ENCODE measurements at places on chromosomes 2 and 18. TPM values are rescaled to one million over a fixed set of nuclear protein-coding genes. Genes with fewer than 3 reads are reported as not detected.

Gene UGT1A4
- not detected for polyA plus RNA-seq

Gene MAL
- 352 TPM for polyA plus RNA-seq

GRCh38 chr2:62180975-62181374 lies 14.9 kb upstream of the B3GNT2 start:
- DNase-seq = no peak

- DNase-seq = no peak
Measured at GRCh38 chr2:134679745-134680144, 39.1 kb downstream of the TMEM163 start.

DNA sequence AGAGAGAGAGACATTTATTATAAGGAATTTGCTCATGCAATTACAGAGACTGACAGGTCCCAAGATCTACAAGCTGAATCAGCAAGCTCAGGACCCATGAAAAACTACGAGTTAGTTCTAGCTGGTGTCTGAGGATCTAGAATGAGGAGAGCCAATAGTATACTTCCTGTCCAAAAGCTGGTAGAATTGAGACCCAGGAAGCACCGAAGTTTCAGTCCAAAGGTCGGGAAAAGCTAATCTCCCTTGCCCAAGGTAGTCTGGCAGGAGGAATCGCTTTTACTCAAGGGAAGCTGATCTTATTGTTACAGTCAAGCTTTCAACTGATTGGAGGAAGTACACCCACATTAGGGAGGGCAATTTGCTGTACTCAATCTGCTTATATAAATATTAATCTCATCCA lies 389.6 kb downstream of the ADCYAP1 start:
- no peak for DNase-seq

DNA sequence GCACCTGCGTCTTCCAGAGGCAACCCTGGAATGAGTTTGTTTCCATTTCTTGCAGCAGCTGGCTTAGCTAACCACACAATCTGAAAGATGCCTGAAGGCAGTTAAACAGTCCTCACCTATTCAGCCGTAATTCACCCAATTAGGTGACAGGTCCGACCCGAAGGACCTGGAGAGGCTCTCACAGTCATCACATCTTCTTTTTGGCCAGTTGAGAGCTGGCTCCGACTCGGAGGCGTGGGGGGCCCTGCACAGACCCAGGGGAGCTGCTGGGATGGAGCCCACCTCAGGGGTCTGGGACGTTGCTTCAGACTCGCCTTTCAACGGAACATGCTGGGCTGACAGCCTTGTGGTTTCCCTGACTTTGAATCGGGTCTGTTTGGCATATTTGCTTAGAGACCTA lies 187.3 kb downstream of the RTP5 start:
- no peak for DNase-seq

DNA sequence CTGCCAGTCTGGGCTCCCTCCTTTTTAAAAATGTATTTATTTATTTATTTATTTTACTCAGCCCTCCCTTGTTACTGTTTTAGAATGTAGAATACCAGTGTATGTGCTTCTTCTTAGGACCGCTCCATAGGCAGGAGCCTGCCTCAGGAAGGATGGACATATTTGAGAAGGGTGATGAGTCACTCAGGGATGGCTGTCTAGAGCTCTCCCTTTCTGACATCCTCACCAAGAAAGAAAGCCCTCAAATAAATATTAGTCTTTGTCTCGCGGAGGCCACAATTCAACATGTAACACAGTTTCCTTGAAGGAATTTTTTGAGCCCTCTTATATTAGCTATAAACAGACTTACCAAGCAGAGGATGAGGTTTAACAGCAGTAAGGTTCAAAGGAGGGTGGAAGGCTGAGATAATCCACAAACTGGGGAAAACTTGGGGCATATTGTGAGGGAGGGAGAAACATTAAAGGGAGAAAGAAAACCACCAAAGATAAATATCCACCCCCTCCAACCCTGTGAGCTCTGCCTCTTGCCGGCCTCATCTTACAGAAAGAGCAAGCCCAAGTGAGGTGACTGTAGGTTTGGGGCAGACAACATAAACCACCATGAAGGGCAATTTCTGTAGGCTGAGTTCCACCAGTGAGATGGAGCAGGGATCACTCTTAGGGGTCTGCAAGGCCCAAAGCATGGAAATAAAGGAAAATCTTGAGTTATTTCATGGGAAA lies 163.4 kb downstream of the LRRTM1 start:
- DNase-seq = no peak

Measured in renal pelvis (tissue), 12 donors.